NCI-H2081 (cell line): ENCODE measurements at places on chromosomes 6 and 20.

DNA sequence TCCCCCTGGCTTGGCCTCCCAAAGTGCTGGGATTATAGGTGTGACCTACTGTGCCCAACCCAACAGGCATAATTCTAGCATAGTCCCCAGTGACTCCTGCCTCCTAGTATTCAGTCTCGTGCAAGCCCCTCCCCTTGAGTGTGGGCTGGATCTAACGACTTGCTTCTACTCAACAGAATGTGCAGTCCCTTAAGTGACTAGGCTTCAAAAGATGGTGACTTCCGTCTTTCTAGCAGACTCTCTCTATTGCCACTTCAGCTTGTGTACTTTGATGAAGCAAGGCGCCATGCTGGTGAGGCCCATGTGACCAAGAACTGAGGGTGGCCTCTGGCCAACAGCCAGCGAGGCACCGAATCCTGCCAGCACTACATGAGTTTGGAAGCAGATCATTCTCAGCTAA lies 109.6 kb upstream of the TRAF3IP2 start:
- DNase-seq: no peak

- DNase-seq: no peak
Observed at GRCh38 chr6:130178692-130179091, 44.1 kb downstream of the SAMD3 start.

DNA sequence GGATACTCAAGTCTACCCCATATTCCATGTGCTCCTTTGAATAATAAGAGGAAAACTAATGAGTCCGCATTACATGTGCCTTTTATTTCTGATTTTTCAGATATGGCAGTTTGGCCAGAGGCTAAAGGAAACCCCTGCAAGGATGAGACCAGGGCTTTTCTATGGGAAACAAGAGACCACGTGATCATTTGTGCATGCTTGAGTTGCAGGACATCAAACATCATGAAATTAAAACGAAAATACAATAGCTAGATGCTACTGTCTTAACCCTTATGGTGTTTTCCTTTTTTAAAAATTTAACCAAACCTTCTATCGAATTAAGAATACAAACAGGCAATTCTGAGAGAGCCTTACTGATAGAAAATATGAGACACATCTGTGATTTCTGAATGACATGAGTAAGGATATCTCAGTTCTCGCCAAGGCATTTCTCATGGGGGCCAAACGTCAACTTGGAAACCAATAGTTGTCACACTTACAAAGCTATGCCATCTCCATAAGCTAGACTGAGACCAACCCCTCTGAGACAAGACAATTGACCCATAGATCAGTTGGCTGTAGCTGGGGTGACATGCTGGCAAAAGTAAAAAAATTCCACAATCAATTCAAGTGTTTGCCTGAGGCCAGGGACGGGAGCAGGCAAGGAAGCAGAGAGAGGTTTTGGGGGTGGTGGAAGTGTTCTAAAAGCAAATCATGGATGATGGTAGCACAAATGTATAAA lies 52.8 kb downstream of the RIPOR2 start:
- no peak for DNase-seq

- DNase-seq: peak; percentile 8
Observed at GRCh38 chr6:28865401-28866204, 58.2 kb downstream of the TRIM27 start.

GRCh38 chr20:38842558-38842981 lies 37.1 kb downstream of the PPP1R16B start:
- no peak for DNase-seq

GRCh38 chr20:44959082-44959637 lies 1.0 kb downstream of the TOMM34 start:
- DNase-seq: no peak

GRCh38 chr20:4009309-4009708 lies 6.0 kb downstream of the RNF24 start:
- DNase-seq: no peak

GRCh38 chr6:137737836-137738596 lies 129.0 kb upstream of the TNFAIP3 start:
- no peak for DNase-seq

DNA sequence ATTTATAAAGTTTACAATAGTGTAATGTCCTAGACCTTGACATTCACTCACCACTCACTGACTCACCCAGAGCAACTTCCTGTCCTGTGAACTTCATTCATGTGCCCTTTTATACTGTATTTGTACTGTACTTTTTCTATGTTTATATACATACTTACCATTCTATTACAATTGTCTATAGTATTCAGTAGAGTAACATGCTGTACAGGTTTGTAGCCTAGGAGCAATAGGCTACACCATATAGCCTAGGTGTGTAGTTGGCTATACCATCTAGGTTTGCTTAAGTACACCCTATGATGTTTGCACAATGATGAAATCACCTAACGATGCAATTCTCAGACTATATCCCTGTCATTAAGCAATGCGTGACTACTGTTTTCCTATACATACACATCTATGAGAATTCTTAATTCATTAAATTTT lies 17.5 kb downstream of the EDEM2 start:
- no peak for DNase-seq

- no peak for DNase-seq
Observed at GRCh38 chr6:99331531-99331930, 17.9 kb downstream of the FAXC start.

DNA sequence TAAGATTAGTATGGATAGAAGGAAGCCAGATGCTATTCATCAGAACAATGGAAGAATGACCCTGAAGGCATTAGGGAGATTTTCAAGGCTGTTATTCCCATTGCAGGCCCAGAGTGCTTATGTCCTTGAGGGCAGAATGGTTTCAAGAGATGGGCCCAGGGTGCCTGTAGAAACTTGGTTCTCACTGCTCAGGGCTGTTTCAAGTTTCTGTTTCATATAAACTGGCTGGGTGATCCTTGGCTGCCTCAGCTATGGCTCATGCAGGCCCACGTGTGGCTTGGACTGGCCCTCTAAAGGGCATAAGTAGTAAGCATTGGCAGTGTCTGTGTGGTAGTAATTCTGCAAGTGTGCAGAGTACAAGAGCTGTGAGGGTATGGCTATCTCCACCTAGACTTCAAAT lies 540.9 kb upstream of the MAN1A1 start:
- DNase-seq: no peak

GRCh38 chr6:89921197-89921596 lies 26.9 kb downstream of the GJA10 start:
- DNase-seq: no peak

DNA sequence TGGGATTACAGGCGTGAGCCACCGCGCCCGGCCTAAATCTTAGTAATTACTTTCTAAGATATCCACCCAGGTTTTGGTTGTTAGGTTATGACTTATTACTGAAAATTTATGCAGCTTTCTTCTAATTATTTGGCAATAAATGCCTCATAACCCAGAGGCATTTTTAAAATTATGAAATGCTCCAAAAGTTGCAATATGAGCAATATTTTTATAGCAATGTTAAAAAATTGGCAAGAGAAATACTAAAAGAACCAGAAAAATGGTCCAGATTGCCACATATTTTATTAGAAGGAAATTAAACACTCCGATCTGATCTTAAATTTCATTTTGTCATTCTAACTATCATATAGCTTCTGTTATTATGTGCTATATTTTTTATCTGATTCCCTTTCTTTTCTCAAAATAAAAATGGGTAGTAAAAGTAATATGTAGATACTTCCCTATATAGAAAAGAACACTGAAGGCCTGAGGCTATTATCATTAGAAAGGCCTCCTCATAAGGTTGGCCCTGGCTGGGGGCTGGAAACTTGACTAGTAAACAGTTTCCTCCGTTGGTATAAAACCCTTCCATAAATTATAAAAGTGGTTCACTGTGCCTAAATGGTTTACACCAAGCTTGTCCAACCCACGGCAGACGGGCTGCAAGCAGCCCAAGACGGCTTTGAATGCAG lies 22.1 kb downstream of the BLOC1S5 start:
- DNase-seq: no peak

DNA sequence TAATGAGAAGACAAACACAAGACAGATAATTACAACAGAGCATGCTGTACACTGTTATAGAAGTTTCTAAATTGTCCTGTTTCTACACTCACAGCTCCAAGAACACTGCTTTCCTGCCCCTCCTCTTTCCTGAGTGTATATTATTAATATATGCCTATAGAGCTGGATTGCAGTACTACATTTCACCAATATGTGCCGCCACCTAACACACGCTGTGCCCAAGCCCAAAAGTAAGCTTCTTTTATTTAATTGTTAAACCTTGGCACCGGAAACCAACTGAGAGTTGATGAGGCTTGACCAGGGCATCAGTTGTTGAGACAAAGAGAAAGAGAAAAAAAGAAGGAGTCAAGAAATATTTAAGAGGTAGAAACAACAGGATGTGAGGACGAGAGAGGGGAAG lies 16.0 kb upstream of the PTPRT start:
- DNase-seq: no peak

- no peak for DNase-seq
Observed at GRCh38 chr20:15699431-15700146, 873.7 kb downstream of the KIF16B start.

- DNase-seq: no peak
Observed at GRCh38 chr6:8446391-8446790, 11.0 kb upstream of the SLC35B3 start.

GRCh38 chr6:16058201-16058928 lies 70.5 kb upstream of the MYLIP start:
- no peak for DNase-seq

- DNase-seq: no peak
Observed at GRCh38 chr6:4956625-4957024, 47.2 kb downstream of the RPP40 start.
